ENCODE measurements at places on chromosomes 5 and 9.

DNA sequence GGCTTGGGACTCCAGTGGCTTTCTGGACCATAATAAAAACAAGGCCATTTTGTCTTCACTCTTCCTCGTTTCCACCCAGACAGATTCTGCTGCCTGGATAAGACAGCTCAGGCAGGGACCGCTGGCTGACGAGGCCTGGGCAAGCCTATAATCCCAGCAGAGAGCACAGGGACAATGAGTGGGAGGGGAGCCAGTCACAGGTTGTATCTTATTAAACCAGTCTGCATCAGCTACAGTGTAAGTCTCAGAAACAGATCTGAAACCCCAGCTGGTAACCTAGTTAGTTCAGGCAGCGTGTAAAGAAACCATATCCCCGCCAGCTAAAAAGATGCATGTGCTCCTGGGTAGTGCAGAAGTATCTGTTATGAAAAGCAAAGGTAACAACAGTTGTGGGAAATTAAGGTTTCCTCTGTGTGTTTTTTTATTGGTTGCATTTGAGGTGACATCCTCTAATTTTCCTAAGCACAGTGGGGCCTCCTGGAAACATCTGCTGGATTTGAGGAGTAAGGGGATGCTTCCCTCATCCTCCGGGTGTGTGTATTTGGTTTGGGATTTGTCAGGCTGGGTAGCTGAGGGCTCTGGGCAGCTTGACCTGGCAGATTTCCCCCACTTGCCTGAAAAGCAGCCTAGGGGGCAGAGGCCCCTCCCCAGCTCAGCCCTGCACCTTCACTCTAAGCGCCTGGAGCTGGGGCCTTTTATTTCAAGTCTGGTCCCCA lies 15.2 kb upstream of the TAL2 start:
- no peak for DNase-seq

DNA sequence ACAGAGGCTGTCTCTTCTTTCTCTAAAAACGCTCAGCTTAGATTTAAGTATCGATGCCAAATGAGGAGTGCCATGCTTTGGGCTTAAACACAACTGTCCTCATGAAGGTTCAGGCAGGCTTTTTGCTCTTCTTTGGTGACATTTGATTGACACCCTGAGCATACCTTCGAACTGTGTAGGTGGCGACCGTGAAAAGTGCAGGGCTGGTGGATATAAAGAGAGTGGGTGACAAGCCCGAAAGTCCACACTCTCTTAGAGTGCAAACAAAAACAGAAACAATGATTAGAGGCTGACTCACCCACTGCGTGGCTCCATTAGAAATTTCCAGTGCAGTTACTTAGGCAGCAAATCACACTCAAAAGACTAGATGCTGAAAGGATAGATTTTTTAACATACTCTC lies 141.7 kb downstream of the SYK start:
- no peak for DNase-seq

DNA sequence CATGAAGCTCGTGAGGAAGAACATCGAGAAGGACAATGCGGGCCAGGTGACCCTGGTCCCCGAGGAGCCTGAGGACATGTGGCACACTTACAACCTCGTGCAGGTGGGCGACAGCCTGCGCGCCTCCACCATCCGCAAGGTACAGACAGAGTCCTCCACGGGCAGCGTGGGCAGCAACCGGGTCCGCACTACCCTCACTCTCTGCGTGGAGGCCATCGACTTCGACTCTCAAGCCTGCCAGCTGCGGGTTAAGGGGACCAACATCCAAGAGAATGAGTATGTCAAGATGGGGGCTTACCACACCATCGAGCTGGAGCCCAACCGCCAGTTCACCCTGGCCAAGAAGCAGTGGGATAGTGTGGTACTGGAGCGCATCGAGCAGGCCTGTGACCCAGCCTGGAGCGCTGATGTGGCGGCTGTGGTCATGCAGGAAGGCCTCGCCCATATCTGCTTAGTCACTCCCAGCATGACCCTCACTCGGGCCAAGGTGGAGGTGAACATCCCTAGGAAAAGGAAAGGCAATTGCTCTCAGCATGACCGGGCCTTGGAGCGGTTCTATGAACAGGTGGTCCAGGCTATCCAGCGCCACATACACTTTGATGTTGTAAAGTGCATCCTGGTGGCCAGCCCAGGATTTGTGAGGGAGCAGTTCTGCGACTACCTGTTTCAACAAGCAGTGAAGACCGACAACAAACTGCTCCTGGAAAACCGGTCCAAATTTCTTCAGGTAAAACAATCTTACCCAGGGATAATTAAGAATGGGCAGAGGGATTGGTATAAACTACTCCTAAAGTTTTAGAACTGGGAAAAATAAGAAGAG lies 12.9 kb downstream of the ITGA1 start:
- peak; percentile 67 for DNase-seq

DNA sequence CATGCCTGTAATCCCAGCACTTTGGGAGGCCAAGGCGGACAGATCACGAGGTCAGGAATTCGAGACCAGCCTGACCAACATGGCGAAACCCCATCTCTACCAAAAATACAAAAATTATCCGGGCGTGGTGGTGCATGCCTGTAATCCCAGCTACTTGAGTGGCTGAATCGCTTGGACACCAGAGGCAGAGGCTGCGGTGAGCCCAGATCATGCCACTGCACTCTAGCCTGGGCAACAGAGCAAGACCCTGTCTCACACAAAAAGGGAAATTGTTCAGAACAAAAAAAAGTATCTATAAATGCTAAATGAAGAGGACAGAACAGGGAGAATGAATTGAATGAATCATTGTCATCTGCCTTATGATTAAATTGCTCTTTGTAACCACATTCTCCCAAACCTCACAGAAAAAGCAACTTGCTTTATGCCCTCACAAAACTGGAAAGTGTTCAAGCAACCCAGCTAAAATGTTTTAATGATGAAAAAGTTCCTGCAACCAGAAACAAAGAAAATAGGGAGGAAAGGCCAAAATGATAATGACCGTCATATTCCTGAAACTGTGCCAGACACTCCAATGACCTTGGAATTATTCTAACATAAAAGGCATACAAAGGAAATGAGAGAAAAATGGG lies 83.7 kb downstream of the SERINC5 start:
- DNase-seq, result no peak

DNA sequence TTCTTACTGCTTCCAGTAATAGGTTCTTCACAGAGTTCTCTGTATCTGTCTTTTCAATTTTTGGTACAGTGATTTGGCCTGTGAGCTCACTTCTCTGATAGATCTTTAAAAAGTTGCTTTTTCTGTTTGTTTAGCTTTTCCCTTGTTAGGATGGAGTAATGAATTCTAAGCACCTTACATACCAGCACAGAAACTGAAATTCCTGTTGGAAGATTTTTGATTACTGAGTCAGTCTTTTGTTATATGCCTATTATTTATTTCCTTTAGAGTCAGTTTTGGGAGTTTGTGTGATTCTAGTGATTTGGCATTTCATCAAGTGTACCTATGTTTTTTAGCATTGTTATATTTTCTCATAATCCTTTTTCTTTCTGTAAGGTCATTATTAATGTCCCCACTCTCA lies 37.6 kb upstream of the IPPK start:
- DNase-seq, result no peak

GRCh38 chr9:128340691-128341434 lies 536 bp downstream of the SLC27A4 start:
- DNase-seq, result no peak

- no peak for DNase-seq
Observed at GRCh38 chr5:65535529-65535987, 27.4 kb downstream of the CENPK start.

Measured in activated CD4-positive, alpha-beta T cell treated with anti-CD3 and anti-CD28 coated beads, Interleukin-2, Interleukin-4, amounts not matched to agents 100 ng/mL and 50 ng/mL, durations not matched to agents 16 hours and 8 hours (primary cell).